ENCODE measurements at places on chromosomes 12 and 14.

GRCh38 chr12:12934556-12934955 is 17.4 kb downstream of the GPRC5D start:
- DNase-seq: no peak

DNA sequence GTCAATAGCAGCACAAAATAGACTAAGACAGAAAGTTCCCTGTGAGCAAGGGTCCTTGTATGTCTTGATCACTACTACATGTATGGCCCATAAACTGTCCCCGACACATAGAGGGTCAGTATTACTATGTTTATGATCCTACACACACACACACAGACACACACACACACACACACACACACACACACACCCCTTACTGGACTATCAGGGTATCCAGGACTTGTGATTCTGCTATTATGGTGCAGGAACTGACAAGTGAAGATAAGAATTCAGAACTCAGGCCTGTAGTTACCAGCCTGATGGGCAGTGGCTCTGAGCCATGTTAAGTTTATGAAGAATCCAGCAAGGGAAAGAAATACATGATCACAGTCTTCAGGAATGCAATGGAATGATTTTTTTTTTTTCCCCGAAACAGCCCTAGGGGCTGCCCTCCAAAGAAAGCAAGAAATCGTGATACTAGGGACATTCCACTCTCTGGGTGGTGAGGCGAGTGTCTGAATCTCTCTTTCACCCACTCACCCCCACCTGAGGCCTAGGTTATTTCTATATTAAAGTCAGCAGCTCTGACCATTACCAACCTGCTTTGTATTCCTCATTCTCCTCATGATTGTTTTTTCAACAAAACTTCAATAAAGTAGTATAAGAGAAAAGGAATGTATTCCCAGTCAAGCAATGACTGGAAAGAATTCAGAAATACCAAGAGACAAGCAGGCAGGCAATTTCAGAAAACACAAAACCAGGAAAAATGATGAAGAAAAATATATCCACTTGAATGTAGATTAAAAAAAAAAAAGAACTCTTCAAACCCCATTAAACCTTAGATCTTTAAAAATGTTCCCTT is 105.8 kb downstream of the AVPR1A start:
- DNase-seq: no peak

GRCh38 chr12:749751-750270 is 2.6 kb upstream of the WNK1 start:
- DNase-seq: no peak

GRCh38 chr12:6957151-6957701 is 6.1 kb downstream of the PTPN6 start:
- DNase-seq: no peak

GRCh38 chr14:54443981-54444380 is 2.8 kb upstream of the CNIH1 start:
- DNase-seq: no peak
